ENCODE measurements at places on chromosomes 5 and 9.

- DNase-seq = no peak
Measured at GRCh38 chr9:129105857-129106694, 4.5 kb downstream of the CRAT start.

DNA sequence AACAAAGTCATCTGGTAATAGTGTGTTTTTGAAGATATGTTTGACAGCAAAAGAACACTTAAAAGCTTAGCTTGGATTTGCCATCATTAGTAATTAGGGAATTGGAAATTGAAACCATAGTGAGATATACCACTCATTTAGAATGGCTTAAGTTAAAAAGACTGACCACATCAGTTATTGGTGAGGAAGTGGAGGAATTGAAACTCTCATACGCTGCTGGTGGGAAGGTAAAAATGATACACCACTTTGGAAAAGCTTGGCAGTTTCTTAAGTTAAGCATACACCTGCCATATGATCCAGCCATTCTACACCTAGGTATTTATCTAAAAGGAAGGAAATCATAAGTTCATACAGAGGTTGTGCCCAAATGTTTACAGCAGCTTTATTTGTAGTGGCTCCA, 213.2 kb downstream of the TRIO start:
- no peak for DNase-seq

GRCh38 chr9:35385042-35385441, 104.9 kb upstream of the RUSC2 start:
- no peak for DNase-seq

- DNase-seq = no peak
Measured at GRCh38 chr9:91789941-91790340, 160.1 kb downstream of the ROR2 start.

DNA sequence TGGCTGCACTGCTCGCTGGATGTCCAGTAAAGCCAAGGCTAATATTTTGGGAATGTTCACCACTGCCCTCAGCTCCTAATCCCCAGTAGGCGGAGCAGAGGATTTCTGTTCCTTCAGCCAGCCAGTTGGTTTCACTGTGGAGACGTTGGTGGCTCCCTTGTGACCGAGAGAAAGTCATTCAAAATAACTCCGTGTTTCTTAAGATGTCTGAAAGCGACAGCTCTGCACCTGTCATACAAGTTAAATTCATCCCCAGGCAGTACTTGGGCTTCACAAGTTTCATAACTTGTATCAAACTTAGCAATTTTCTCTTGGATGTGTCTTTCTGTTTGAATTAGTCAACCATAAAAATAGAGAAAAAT, 382 bp upstream of the CDKN2B start:
- no peak for DNase-seq

GRCh38 chr5:180097926-180098325, 26.4 kb upstream of the RNF130 start:
- DNase-seq = no peak

- no peak for DNase-seq
Measured at GRCh38 chr5:72369301-72369700, 49.1 kb downstream of the PTCD2 start.

DNA sequence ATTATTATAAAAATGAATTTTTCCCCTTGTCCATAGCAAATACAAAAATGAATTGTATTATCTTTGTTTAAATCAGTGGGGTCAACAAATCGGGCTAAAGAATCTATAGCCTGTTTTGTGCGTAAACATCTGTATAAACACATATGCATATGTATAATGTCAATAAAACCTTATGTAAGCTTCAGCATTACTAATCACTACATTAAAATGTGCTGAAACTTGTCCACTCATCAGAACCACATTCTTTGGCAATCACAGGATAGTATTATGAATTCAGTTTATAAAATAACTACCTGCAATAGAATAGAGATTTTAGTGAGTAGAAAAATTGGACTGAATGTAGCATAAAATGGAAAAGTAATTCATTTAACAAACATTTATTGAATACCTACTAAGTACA, 30.6 kb downstream of the RGMB start:
- DNase-seq = no peak

DNA sequence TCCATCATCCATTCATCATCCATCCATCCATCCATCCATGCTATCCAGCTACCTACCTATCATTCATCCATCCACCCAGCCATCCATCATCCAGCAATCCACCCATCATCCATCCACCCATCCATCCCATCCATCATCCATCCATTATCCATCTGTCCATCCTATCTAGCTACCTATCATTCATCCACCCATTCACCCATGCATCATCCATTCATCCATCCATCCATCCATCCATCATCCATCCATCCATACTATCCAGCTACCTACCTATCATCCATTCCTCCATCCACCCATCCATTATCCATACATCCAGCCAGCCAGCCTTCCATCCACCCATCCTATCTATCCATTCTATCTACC, 26.3 kb downstream of the SLC6A3 start:
- DNase-seq = no peak

DNA sequence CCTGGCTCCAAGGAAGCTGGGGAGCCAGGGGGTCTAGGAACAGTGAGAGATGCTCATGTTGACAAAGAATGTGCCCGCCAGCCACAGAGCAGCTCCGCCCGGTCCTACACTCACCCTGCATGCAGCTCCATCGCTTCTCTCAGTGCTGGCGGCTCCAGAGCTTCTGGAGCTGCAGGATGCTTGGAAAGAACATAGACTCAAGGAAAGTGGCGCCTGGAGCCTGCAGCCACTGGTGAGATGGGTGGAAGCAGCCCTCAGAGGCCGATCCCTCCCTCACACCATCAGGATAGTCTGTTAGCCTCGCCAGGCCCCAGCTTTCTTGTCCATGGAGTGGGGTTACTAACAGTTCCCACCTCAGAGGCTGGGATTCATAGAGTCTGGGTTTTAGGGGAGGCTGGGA, 26.4 kb upstream of the SLC6A19 start:
- no peak for DNase-seq

GRCh38 chr5:169242849-169243186, 58.1 kb downstream of the SLIT3 start:
- DNase-seq = no peak

DNA sequence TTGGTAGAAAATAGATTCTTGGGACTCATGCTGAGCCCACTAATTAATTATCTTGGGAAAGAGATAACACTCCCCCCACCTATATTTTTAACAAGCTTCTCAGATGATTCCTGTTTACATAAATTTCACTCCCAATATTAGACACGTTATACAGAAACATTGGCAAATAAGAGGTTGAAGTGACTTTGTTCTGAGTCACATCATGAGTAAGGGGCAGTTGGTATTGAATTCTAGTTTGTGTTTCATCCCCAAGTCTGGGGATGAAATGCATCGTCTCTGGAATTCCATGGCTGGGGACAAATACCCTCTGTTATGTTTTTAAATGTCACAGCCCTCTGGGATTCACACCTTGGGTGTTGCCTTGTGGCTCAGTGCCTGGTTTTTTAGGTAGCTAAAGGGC, 41.0 kb downstream of the BASP1 start:
- no peak for DNase-seq

DNA sequence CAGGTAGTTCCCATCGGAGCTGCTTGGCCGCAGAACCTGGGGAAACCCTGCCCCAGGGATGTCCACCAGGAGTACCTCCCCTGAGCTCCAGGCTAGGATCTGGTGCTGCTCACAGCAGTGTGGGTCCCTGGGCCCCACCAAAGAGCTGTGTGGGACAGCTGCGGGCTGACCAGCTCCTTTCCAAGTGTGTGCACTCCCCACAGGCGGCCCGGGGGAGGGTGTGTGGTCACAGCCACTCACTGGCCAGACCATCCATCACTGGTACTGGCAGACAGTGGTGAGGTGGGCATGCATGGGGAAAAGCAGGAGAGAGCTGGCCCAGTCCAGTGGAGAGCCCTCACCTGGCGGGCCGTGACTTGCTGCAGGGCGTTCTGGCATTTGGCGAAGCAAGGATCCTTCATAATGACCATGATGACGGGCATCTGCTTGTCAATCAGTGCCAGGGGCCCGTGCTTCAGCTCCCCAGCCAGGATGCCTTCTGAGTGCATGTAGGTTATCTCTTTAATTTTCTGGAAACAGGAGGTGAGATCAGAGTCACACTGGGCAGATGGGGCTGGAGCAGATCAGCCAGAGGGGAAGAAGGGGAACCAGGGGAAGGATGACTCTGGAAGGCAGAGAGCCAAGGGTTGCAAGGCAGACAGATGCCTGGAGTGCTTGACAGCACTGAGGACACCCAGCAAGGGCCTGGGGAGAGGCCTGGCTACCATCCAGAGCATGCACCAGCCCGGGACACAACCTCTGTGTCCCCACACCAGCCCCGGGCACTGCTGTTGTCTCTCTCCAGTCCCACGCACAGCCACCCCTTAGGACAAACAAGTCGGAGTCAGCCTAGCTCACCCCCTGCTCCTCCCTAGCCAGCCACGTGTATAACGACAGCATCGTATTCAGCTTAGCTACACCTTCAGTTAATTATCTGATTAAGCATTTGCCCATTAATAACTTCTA, 12.8 kb upstream of the MAPK9 start:
- no peak for DNase-seq

Measured in germinal center (tissue), 1 donor.